Stimulated activated CD8-positive, alpha-beta memory T cell treated with anti-CD3 and anti-CD28 coated beads, Interleukin-12 subunit alpha, Interleukin-12 subunit beta, amount 100 ng/mL, for 1 hour (primary cell): ENCODE measurements at places on chromosomes 12 and 14.

DNA sequence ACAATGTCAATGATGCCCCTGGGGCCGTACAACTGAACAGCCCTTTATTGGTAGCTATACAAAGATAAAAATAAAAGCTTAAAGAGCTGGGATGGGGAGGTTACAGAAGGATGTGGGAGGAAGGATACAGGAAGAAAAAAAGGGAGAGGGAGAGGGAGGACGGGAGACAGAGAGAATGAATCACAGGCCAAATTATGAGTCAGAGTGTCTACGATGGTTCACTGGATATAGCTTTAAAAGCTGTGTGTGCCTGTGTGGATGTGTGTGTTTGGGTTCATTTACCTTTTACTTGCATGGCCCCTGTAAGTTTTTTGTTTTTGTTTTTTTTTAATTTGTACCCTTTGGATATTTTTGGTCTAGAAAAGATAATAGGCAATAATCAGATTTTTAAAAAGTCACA lies 111.9 kb downstream of the CCDC60 start:
- DNase-seq, result no peak

GRCh38 chr14:84128050-84128449 lies 1401.9 kb upstream of the FLRT2 start:
- DNase-seq, result no peak

- DNase-seq, result no peak
Measured at GRCh38 chr12:42097971-42098370, 46.7 kb downstream of the GXYLT1 start.

DNA sequence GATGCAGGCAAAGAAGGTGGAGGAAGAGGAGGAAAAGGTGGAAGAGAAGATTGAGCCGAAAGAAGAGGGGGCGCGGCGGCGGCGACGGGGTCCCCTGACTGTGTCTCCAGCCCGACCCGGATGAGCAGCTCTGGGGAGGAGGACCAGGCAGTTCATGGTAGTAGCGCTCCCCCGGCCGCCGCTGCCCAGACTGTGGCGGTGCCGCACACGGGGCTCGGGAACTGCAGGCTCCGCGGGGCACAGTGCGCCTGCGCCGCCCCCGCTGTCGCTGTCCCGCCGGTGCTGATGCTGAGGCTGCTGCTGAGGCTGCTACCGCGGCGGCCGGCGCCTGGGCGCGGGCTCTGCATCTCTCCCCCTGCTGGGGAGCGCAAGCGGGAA lies at the start of gene KCNH5:
Gene KCNH5 (minus strand): TSS at position 225 of the 378 bp plus-strand sequence. CDS start 272 bp downstream, outside the sequence.
- DNase-seq, result no peak

DNA sequence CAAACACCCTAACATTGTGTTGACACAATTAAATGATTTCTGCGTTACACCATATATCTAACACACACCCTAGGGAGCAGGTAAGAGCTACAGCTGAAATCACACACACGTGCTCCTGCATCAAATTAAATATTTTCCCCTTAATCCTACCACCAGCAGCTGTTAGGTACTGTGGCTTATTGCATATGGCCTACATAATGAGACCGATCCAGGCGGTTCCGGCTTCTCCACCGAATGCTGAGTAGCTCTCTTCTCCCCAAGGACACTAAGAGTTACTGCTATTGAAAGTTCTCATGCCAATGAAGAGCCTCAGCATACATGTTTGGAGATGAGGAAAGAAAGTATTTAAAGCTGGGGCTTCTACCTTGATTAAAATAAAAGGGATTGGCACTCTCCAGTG lies 472.2 kb upstream of the STXBP6 start:
- DNase-seq, result no peak

DNA sequence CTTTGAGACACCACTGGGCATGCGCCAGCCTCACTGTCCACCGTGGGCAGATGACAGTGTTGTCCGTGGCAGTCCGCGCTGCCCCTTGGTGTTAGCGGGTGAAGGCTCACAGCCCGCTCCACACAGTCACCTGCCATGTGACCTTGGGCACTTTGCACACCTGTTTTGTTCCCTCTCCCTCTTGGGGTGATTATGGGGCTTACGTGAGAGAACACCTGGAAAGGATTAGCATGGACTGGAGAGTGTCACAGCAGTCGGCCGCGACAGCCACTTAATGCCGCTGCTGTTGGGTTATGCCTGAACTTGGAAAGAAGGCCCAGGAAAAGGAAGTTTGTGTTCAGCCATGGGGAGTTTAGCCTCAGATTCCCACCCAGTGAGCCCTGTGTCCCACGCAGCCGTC lies 94.2 kb downstream of the DDX51 start:
- no peak for DNase-seq

DNA sequence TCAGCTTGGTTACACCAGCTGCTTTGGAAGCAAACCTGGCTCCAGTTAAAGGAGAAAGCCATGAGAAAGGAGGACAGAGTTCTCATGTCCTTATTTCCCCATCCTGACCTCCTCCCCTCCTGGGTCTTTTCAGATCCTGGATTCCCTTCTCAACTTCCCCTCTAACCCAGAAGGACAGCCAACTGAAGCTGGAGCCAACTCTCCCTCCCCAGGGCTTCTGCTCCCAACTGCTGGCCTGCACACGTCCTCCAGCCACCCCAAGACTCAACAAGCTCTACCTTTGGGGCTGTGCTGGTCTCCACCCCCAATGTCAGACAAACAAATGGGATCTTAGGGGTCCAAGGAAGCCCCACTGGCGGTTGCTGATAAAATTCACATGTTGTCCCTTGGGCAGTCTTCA lies 651.1 kb upstream of the TBX3 start:
- DNase-seq, result no peak

GRCh38 chr12:4472046-4472445 lies 26.4 kb upstream of the FGF6 start:
- no peak for DNase-seq

DNA sequence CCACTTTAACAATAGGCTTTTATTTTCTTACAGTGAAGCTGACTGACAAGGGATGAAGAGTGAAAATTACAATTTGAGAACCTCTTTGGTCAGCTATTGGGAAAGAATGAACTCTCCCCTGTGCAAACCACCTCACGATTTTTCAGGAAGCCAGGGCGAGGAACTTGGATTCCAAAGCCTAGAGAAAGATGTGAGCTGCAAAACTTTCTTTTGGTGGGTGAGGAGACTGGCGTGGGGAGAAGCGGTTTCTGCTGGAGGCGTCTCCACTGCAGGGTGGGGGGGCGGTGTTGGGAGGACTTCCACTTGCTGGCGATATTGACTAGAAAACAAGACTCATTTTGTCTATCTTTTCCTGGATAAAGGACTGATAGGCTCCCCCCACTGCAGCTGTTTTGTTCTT lies 59.3 kb upstream of the VRK1 start:
- no peak for DNase-seq

DNA sequence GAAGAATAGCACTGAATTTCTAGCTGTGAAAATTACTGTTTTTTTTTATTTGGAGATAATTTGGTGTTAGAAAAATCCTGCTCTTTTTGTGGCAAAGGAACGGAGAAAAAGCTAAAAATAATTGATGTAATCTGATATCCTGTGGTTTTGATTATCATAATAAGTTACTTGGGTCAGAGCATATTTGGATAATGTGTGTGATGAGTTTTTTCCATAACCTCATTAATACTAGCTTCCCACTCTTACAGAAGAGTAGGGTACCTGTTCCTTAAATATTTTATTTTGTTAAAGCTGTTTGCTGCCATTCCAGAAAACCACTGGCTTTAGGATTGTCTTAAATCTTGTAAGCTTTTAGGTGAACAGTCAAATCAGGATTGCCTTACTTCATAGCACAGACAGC lies 4.7 kb downstream of the PSMC6 start:
- no peak for DNase-seq

GRCh38 chr12:94761559-94761958 lies 111.2 kb upstream of the TMCC3 start:
- DNase-seq, result no peak

DNA sequence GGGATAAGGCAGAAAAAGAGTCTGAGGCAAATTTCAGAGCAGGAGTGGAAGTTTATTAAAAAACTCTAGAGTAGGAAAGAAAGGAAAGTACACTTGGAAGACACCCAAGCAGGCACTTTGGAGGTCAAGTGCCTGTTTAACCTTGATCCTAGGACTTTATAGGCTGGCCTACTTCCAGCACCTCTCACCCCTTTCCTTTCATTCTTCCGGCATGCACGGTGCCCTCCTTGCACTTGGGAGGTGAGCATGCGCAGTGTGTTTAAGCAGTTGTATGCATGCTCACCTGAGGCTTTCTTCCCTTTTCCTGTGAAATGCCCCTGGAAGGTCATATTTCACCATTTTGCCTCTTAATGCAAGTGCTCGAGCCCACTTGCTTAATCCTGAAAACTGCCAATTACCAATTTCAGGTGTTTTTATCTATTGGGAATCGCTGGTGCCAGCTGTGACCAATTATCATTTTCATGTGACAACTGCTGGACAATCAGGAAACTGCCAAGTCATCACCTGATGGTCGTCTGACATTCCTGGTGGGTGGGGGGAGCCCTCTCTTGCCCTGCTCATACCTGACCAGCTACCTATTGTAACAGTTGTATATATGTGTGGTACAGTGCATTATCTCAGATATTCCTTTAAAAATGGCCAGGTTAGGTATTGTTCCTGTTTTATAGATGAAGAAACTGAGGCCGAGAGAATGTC lies 53.5 kb downstream of the SUDS3 start:
- DNase-seq, result no peak

DNA sequence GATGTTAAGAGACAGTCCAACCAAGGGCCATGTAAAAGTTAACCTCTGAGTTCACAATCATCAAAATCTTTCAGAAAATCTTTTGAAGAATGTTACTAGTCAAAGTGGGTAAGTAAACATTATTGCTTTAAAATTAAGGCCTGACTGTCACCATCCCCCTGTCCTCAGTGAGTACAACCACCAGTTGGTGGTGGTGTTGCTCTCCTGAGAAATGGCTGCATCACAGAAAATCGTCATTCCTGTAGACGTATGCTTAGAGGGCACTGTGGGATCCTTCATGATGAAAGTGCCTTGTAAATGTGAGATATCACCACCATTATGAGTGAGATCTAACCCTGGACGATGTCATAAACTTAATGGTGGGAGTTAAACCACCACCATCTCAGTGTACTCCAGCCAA lies 451.2 kb downstream of the RPS29 start:
- DNase-seq, result no peak

DNA sequence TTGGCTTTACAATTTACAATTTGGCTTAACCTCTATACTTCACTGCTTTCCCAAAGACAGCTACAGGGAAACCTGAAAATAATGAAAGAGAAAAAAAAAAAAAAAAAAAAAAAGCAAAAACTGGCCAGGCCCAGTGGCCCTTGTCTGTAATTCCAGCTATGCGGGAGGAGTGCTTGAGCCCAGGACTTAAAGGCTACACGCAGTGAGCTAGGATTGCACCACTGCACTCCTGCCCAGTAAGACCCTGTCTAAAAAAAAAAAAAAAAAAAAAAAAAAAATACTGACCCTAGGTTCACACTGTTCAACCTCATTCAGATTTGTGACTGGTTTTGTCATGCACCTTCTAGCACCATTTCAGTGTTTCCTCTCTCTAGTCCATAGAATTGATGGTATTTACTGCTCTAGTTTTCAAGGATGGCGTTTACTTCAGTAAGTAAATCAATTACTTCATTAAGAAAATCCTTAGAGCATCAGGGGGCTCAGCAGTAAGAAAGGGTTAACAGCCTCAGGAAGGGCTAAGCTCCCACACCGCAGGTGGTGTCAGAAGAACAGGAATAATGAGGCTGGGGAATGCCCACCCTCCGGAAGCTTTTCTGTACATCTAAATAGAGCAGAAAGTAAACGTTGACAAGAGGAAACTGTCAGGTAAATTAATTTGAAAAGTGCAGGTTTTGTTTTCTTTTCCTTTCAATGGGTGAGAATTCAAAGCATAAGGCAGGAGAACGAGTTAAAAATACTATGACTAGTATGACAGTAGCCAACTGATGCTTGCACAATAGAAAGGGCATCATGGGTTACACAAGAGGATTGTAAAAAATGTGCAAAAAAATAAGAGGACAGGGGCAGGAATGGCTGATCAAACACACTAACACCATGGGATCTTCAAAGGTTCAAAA lies 115.0 kb upstream of the MDM1 start:
- DNase-seq, result no peak

DNA sequence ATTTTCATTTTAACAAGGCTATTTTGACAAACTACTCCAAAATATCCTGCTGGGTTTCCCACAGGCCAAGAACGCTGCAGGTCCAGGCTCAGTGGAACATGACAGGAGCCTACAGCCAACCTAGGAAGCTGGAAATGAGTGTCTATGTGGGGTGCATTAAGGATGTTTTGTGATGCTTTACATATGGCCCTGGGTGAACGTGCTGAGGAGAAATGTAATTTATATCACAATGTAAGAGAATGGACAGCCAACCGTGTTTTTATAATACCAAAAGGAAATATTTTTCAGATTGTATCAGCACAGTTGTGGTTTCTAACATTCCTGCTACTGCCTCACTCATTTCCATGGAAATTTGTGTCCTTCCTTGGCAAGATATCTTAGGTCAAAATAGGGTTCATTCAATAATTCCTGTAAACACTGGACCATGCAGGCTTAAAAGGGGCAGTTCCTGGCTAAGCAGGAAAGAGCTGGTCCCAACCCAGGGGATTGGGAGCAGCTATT lies 51.5 kb downstream of the ST8SIA1 start:
- no peak for DNase-seq

- no peak for DNase-seq
Measured at GRCh38 chr14:53375599-53375998, 222.5 kb upstream of the DDHD1 start.

GRCh38 chr12:124681779-124682391 lies 114.5 kb upstream of the NCOR2 start:
- DNase-seq, result no peak

DNA sequence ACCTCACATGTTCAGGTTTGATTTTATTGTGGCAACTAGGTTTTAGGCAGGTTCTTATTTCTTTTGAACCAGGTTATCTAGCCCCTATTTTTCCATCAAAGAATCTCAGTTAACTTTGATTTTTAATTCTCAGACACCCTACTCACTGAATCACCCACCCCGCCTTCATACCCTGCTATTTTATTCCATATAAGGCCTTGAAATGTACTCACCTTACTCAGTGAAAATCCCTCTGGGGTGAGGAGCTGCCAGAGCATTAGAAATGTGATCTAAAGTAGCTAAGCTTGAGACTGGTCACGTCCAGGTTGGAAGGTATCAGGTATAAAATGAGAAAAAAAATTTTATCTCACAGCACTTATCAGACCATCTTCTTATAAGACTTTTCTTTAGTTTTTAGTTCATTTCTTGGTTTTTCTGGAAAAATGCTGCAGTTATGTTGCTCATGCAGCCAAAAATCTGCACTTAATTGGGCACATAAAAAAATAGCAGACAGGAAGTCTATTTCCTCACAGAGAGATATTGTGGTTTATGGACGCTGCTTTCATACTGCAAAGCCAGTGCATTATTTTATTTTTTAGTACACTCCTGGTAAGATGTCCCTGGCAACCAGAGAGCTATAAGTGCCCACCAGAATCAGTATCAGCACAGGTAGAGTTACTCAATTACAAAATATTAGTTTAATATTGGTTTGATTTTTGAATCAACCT lies 101.5 kb upstream of the CCDC91 start:
- no peak for DNase-seq

GRCh38 chr12:128534906-128535305 lies 267.9 kb downstream of the TMEM132C start:
- no peak for DNase-seq

DNA sequence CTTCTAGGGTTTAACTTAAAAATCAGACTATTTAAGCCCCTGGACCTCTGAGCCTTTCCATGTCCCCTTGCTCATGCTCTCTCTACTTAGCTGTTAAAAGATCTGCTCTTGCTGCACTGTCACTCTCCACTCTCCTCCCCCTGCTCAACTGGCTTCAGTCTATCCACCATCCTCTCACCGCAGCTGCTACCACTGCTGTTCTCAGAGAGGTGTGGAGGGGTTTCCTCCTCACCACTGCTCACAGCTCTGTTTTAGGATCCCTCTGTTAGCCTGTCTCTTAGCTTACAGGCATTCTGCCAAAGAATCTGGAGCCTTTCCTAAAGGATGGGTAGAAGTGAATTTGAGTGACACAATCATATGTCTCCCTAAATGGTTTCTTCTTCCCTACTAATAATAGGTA lies 43.7 kb upstream of the ATP2B1 start:
- DNase-seq, result no peak
